ENCODE measurements at places on chromosomes 7 and 10.

- DNase-seq: no peak
- H3K4me1 ChIP-seq: peaks cover 34% of the 10 kb centered on the region
- peak overlapping the region; percentile 78 for H3K27ac ChIP-seq
- H3K4me3 ChIP-seq: peak overlapping the region; percentile 84
- no peaks in the 10 kb centered on the region for H3K36me3 ChIP-seq
- H3K27me3 ChIP-seq: peaks cover 2% of the 10 kb centered on the region
Observed at GRCh38 chr7:155213955-155214740, 83.5 kb upstream of the INSIG1 start.

GRCh38 chr10:114173603-114173920 is 441 bp downstream of the CCDC186 start:
- DNase-seq: no peak
- peaks cover 16% of the 10 kb centered on the region for H3K36me3 ChIP-seq
- peak overlapping the region; percentile 100 for H3K4me3 ChIP-seq
- peaks cover 5% of the 10 kb centered on the region for H3K27me3 ChIP-seq
- peak overlapping the region; percentile 99 for H3K27ac ChIP-seq

DNA sequence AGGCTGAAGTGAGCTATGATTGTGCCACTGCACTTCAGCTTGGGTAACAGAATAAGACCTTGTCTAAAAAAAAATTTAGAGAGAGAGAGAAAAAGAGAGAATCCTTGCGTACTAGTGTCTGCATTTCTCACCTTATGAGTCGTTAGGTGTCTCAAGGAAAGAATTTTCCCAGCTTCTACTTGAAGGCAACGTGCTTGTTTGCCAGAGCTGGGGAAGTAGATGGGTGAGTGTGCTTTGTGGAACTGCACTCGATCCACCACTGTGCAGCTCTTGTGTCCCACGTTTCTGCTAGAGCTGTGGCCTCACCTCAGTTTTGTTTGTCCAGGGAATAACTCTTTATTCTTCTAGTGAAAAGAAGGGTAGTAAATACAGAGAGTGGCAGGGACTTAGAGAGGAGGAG is 38.9 kb downstream of the HDAC9 start:
- no peak for DNase-seq
- peaks cover 54% of the 10 kb centered on the region for H3K4me1 ChIP-seq
- peaks cover 49% of the 10 kb centered on the region for H3K36me3 ChIP-seq
- H3K27ac ChIP-seq: no peak overlapping the region
- H3K27me3 ChIP-seq: peaks cover 1% of the 10 kb centered on the region

- peaks cover 72% of the 10 kb centered on the region for H3K4me1 ChIP-seq
- DNase-seq: no peak
- no peak overlapping the region for H3K27ac ChIP-seq
- H3K27me3 ChIP-seq: 0 out of 2 replicates have a peak, but pooled peaks cover 2% of the 10 kb centered on the region
- H3K4me3 ChIP-seq: no peak overlapping the region
Observed at GRCh38 chr10:103769176-103769575, 86.2 kb downstream of the SH3PXD2A start.

DNA sequence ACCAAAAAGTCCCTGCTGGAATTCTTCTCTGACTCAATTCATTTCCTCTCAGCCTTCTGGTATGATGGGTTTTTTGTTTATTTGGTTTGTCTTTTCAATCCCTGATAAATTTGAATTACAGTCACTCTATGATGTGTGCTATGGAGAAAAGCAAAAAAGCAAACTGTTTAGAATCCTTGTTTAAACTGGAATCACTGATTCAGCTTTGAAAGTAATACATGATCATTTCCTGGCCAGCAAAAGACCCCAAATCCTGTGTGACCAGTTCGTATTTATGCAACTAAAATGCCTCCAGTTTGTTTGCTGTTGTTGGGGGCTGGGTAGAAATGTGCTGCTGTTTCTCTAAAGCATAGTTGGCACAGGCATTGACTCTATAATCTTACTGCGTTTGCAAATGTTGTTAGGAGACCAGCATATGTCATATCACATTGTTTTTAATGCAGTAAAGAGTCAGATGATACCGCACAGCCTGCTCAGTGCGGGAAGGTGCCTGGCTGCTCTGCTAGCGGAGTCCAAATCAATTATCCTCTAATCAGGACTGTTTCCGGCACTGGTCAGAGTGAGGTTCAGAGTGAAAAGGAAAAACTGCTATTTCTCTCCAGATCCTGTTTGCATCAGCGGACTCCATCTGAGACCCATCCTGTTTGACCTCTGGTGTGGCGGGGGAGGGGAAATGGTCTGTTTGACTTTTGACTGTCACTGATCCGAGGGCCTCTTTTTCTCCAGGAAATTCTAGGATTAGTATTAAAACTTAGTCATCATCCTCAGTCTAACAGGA is 40.6 kb upstream of the ADD3 start:
- peak overlapping the region; percentile 85 for H3K27ac ChIP-seq
- no peaks in the 10 kb centered on the region for H3K36me3 ChIP-seq
- H3K4me3 ChIP-seq: peak overlapping the region; percentile 80
- H3K4me1 ChIP-seq: peaks cover 61% of the 10 kb centered on the region
- no peaks in the 10 kb centered on the region for H3K27me3 ChIP-seq

- H3K36me3 ChIP-seq: no peaks in the 10 kb centered on the region
- no peak for DNase-seq
- no peaks in the 10 kb centered on the region for H3K27me3 ChIP-seq
- H3K4me1 ChIP-seq: no peaks in the 10 kb centered on the region
- H3K4me3 ChIP-seq: no peak overlapping the region
Observed at GRCh38 chr10:21954132-21954531, 49.4 kb downstream of the DNAJC1 start.

DNA sequence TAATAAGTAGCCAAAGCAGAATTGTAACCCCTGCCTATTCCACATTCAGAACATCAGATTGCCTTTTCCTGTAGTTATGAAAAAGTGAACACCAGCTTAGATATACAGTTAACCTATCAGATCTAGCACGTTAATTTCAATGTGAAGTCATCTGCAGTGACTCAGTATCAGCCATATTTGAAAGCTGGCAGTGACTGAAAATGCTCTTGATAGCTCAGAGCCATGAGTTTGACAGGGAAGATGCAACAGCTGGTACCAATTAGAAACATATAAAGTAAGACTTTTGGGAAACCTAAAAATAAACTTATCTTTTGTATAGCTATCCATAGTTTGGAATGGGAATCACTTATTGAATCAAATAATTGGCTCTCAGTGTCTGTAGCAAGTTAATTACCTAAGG is 284.1 kb upstream of the NPSR1 start:
- no peak overlapping the region for H3K4me3 ChIP-seq
- H3K4me1 ChIP-seq: peaks cover 17% of the 10 kb centered on the region
- no peak overlapping the region for H3K27ac ChIP-seq
- H3K27me3 ChIP-seq: no peaks in the 10 kb centered on the region
- peak; percentile 26 for DNase-seq

- peak; percentile 82 for DNase-seq
- no peaks in the 10 kb centered on the region for H3K36me3 ChIP-seq
- H3K4me1 ChIP-seq: peaks cover 19% of the 10 kb centered on the region
Observed at GRCh38 chr10:114779803-114780576, 41.6 kb upstream of the FHIP2A start.

DNA sequence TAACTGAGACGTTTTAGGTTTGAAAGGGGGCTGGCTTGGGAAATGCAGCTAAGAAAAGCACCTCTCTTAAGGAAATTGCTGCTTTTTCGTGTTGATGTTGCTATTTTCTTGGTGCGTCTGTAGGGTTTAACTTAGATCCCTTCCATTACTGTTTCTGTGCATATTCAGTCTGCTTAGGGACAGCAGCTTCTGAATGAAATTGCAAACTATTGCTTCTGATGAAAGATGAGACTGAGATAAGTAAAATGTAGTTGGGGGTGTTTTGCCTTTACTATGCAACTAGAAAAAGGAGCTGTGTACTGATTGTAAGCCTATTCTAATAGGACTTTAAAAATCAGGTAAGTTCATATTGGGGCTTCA is 772 bp downstream of the HDAC9 start:
- no peaks in the 10 kb centered on the region for H3K36me3 ChIP-seq
- peaks cover 48% of the 10 kb centered on the region for H3K4me1 ChIP-seq
- H3K27me3 ChIP-seq: no peaks in the 10 kb centered on the region
- no peak for DNase-seq
- H3K27ac ChIP-seq: peak overlapping the region; percentile 81

DNA sequence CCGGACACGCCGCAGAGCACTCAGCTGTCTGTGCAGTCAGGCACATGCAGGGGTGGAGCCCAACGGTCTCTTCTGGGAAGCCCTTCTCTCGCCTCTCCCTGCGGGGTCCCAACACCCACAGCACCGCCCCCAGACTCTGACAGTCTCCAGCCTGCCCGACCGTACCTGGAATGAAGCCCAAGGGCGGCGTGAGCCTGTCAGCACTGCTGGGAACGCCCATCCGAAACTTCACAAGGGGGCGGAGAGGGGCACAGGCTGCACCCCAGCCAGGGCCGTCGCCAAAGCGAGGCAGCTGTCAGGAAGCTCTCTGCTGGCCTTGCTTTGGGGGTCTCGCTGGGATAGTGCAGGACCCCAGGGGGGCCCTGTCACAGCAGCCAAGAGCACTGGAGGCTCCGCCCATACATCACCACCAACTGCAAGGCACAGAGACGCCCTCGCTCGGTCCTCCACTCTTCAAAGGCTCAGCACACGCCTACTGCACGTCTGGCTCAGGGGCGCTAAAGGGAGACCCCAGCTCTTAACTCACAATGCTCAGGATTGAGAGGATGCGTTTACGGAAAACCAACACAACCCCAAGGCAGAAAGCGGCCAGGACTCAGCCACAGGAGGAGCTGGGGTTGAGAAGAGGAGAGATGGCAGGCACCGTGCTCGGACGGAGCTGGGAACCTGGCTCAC is 30.9 kb downstream of the MAD1L1 start:
- no peaks in the 10 kb centered on the region for H3K36me3 ChIP-seq
- DNase-seq: no peak
- no peak overlapping the region for H3K27ac ChIP-seq
- H3K4me3 ChIP-seq: no peak overlapping the region
- peaks cover 20% of the 10 kb centered on the region for H3K4me1 ChIP-seq
- H3K27me3 ChIP-seq: no peaks in the 10 kb centered on the region

GRCh38 chr7:47000561-47000960 is 581.4 kb downstream of the TNS3 start:
- no peaks in the 10 kb centered on the region for H3K4me1 ChIP-seq
- DNase-seq: no peak
- H3K27ac ChIP-seq: no peak overlapping the region
- peaks cover 7% of the 10 kb centered on the region for H3K27me3 ChIP-seq
- no peak overlapping the region for H3K4me3 ChIP-seq

DNA sequence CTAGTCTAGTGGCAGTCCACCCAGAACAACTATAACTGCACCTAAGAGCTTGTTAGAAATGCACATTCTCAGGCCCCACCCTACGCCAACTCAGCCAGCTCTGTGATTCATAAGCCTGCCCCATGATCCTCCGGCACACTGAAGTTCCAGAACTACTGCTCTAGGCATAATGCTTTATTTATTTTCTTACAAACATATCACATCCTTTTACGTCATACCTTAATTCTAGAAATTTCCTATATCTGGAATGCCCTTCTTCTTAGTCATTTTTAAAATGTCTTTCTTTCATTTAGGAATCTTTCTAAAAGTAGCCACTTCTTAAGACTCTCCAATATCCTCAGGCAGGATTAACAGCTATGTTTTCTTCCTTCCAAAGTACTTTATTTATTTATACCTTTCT is 480.1 kb downstream of the INHBA start:
- peaks cover 30% of the 10 kb centered on the region for H3K4me1 ChIP-seq
- H3K36me3 ChIP-seq: peaks cover 8% of the 10 kb centered on the region
- H3K27me3 ChIP-seq: 0 out of 2 replicates have a peak, but pooled peaks cover 2% of the 10 kb centered on the region
- H3K27ac ChIP-seq: peak overlapping the region; percentile 72

GRCh38 chr10:71331736-71332135 is 12.7 kb downstream of the SLC29A3 start:
- H3K27ac ChIP-seq: no peak overlapping the region
- H3K27me3 ChIP-seq: peaks cover 17% of the 10 kb centered on the region
- H3K4me1 ChIP-seq: no peaks in the 10 kb centered on the region
- H3K4me3 ChIP-seq: no peak overlapping the region

DNA sequence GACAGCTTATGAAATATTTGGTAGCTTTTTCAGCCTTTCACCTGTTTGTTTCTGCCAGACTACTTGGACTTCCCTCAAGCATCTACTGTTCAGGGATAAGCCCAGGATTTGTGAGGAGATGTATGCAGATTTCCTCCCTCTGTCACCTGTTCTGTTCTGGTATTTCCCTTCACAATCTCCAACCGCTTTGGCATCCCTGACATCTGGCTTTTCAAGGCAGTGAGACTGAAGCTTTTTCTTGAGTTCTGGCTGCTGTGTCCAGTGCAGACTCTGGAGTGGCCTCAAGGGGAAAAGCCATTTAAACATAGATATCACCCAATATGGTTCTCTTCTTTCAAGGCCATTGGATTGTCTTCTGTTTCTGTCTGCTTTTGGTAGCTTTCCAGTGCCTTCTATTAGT is 369.7 kb downstream of the LRMDA start:
- H3K27me3 ChIP-seq: peaks cover 11% of the 10 kb centered on the region
- DNase-seq: no peak
- H3K27ac ChIP-seq: no peak overlapping the region
- H3K36me3 ChIP-seq: no peaks in the 10 kb centered on the region
